Endothelial cell (in vitro differentiated cells): ENCODE measurements at places on chromosomes 16 and 17. TPM values are rescaled to one million over a fixed set of nuclear protein-coding genes. Genes with fewer than 3 reads are reported as not detected.

EPN3 gene
- total RNA-seq, result 0.49 TPM

CD300LB gene
- total RNA-seq, result not detected

C16orf92 gene
- not detected for total RNA-seq

GNGT2 gene
- total RNA-seq, result 2.1 TPM

HOXB7 gene
- total RNA-seq, result 3.6 TPM

DERL2 gene
- total RNA-seq, result 83.4 TPM

KLHL10 gene
- not detected for total RNA-seq

FDXR gene
- total RNA-seq, result 22.1 TPM

P2RX1 gene
- total RNA-seq, result not detected

PPP1R27 gene
- total RNA-seq, result not detected

KRTAP2-1 gene
- not detected for total RNA-seq
